ENCODE measurements at places on chromosomes 7 and 10. TPM values are rescaled to one million over a fixed set of nuclear protein-coding genes. Genes with fewer than 3 reads are reported as not detected.

DNA sequence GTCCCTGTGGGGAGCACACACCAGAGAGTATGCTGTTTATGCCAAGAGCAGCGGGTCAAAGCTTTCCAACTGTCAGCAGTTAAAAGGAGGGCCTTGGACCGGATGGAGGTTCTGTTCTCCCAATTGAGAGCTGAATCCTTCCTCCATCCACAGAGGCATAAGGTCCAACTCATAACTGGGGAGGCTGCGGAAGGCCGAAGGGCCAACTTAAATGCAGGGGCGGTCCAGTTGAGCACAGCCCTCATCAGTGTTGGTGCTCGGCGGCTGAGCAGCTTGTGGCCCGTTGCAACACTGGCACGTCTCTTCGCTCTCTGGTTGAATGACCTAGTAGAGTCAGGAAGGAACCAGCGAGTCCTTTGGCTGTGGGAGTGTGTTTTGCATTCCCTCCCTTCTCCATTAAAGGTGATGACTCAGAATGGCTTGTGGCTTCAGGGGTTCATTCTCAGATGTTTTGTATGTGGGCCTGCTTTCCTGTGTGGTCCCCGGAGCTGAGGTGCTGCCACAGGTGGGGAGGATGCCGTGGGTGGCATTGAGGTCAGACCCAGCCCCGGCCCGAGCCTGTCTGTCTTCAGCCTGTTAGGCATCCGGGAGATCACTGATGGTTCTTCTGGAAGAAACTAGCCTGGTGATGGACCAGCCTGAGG is 44.8 kb upstream of the DMBT1 start:
- no peak overlapping the region for H3K4me3 ChIP-seq
- H3K36me3 ChIP-seq: no peaks in the 10 kb centered on the region
- DNase-seq: no peak
- no peak overlapping the region for H3K27ac ChIP-seq
- H3K4me1 ChIP-seq: no peaks in the 10 kb centered on the region
- H3K27me3 ChIP-seq: no peaks in the 10 kb centered on the region

DNA sequence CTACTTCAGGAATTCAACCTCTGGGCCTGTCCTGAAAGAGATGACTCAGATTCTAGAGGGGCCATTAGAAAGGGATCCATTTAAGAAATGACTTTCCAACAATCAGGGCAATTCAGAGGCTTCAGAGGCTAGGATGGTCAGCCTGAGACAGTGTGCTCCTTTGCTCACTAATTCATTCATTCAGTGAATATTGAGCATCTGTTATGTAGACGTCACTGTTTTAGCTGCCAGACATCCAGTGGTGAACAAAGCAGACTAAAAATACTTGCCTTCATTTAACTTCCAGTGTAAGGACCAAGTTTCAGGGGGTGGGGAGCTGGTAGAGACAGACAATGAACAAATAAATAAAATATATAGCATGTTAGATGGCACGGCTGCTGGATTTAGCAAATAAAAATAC is 1.6 kb downstream of the KIAA1217 start:
- peak overlapping the region; percentile 49 for H3K27ac ChIP-seq
- H3K27me3 ChIP-seq: no peaks in the 10 kb centered on the region
- H3K4me3 ChIP-seq: no peak overlapping the region
- peaks cover 9% of the 10 kb centered on the region for H3K4me1 ChIP-seq

ASZ1 gene
- not detected for total RNA-seq

DNA sequence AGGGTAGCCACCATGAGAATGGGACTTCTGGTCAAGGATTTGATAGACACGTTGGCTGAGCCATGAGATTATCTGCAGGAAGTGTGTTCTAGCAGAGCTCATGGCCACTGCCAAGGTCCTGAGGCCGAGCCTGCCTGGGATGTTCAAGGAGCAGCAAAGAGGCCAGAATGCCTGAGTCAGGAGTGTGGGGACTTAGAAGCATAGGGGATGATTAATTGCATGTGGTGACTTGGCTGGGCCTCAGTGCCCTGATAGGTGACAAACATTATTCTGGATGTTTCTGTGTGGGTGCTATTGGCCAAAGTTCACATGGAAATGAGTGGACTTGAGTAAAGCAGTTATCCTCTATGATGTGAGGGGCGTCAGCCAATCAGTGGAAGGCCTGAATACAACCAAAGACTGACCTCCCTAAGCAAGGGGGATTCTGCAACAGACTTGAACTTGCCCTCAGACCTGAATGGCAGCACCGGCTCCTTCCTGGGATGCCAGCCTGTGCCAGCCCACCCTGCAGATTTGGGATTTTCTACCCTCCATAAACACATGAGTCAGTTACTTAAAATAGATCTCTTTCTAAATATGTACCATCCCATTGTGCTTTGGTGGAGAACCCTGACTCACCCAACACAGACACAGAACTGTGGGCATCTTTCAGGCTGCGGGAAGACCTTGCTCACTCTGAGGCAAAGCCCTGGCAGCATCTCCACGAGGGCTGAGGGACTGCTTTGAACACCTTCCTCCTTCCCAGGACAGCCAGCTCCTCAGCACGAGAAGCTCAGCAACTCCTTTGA is 363.9 kb upstream of the MGMT start:
- no peak for DNase-seq
- no peaks in the 10 kb centered on the region for H3K36me3 ChIP-seq
- no peaks in the 10 kb centered on the region for H3K4me1 ChIP-seq
- no peak overlapping the region for H3K27ac ChIP-seq
- H3K4me3 ChIP-seq: no peak overlapping the region
- no peaks in the 10 kb centered on the region for H3K27me3 ChIP-seq

- H3K36me3 ChIP-seq: no peaks in the 10 kb centered on the region
- no peaks in the 10 kb centered on the region for H3K4me1 ChIP-seq
- DNase-seq: no peak
- H3K4me3 ChIP-seq: no peak overlapping the region
- no peaks in the 10 kb centered on the region for H3K27me3 ChIP-seq
Measured at GRCh38 chr7:42628054-42628453, 283.8 kb downstream of the C7orf25 start.

DNA sequence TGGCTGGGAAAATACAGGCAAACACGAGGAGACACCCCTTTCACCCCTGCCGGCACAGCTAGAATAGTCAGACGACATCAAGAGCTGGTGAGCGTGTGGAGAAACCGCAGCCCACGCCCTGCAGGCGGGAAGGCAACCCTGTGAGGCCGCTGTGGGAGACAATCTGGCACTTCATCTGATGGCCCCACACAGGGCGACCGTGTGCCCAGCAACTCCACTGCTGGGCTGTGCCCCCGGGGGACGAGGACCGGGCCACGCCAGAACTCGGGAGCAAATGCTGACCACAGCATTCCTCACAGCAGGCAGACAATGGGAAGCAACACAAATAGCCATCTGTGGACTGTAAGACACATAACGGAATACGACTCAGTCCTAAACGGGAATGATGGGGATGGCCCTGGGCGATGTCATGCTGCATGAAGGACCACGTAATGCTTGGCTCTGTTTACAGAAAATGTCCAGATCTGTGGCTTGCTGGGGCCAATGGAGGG is 58.9 kb downstream of the CFAP46 start:
- no peak for DNase-seq
- H3K4me3 ChIP-seq: no peak overlapping the region
- no peaks in the 10 kb centered on the region for H3K4me1 ChIP-seq

GRCh38 chr10:53314876-53315275 is 542.3 kb upstream of the MBL2 start:
- H3K27ac ChIP-seq: no peak overlapping the region
- no peak overlapping the region for H3K4me3 ChIP-seq
- DNase-seq: no peak
- H3K27me3 ChIP-seq: no peaks in the 10 kb centered on the region

FLNC gene
- 0.21 TPM for total RNA-seq

DNA sequence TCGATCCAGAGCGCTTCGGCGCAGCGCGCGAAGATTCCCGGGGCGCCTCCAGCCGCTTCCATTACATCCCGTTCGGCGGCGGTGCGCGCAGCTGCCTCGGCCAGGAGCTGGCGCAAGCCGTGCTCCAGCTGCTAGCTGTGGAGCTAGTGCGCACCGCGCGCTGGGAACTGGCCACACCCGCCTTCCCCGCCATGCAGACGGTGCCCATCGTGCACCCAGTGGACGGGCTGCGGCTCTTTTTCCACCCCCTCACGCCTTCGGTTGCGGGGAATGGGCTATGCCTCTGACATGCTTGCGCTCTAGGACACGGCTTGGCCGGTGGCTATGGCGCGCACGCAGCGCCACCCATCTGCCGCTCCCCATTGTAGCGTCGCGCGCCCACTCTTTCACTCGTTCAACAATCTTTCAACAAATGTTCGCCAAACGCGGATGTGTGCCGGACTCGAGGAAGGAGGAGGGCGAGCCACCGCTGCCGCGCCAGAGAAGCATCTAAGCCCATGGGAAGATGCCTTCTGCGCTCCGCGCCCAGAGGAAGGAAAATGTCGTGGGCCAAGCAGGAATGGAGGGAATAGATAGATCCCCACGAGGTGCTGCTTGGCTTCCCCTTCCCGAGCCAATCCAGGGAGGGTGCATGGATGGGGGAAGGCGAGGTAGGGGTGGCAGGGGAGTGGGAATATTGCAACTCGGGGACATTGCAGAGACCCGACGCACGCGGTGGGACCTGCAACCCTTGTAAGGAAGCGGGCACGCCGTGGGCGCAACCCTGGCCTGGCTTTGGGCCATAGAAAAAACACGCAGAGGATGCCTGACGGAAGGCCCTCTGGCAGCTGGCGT is 5.1 kb upstream of the CYP26A1 start:
- H3K36me3 ChIP-seq: no peaks in the 10 kb centered on the region
- H3K4me1 ChIP-seq: no peaks in the 10 kb centered on the region
- H3K27ac ChIP-seq: no peak overlapping the region

ECHDC3 gene
- total RNA-seq: 8.5 TPM

MKI67 gene
- 183 TPM for total RNA-seq

CALML3 gene
- total RNA-seq: not detected

- H3K4me3 ChIP-seq: no peak overlapping the region
- DNase-seq: no peak
- no peak overlapping the region for H3K27ac ChIP-seq
- H3K27me3 ChIP-seq: no peaks in the 10 kb centered on the region
Measured at GRCh38 chr10:70668454-70668970, 3.8 kb upstream of the ADAMTS14 start.

DNA sequence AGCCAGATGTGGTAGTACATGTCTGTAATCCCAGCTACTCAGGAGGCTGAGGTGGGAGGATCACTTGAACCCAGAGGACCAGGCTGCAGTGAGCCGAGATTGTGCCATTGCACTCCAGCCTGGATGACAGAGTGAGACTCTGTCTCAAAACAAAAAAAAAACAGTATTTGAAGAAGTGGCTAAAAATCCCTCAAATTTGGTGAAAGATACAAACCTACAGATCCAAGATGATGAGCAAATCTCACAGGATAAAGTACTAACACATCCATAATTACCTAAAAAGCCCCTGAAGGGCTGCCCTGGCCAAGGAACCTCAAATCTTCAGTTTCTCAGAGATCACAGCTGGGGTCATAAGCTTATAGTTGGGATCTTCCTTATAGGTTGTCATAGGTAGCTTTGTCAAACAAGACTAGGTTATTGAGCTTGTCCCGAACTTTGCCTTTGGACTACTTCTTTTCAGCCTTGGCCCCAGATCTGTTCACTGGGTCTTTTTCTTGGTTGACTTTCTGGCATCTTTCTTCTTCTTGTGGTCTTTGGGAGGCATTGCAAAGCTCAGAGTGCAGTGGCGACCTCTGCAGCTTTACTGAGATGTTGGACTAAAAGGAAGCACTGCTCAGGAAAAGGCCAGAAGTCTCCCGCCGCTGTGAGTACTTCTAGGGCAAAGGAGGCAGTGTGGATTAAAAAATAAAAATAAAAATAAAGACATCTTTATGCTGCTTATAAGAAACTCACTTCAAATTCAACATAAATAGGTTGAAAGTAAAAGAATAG is 28.6 kb upstream of the SAR1A start:
- no peak for DNase-seq
- no peak overlapping the region for H3K4me3 ChIP-seq
- no peaks in the 10 kb centered on the region for H3K4me1 ChIP-seq
- H3K27me3 ChIP-seq: no peaks in the 10 kb centered on the region

GRCh38 chr10:68153473-68154210 is 44.4 kb downstream of the MYPN start:
- H3K4me1 ChIP-seq: no peaks in the 10 kb centered on the region
- H3K27ac ChIP-seq: no peak overlapping the region
- no peaks in the 10 kb centered on the region for H3K27me3 ChIP-seq
- no peak for DNase-seq
- H3K36me3 ChIP-seq: no peaks in the 10 kb centered on the region

DNA sequence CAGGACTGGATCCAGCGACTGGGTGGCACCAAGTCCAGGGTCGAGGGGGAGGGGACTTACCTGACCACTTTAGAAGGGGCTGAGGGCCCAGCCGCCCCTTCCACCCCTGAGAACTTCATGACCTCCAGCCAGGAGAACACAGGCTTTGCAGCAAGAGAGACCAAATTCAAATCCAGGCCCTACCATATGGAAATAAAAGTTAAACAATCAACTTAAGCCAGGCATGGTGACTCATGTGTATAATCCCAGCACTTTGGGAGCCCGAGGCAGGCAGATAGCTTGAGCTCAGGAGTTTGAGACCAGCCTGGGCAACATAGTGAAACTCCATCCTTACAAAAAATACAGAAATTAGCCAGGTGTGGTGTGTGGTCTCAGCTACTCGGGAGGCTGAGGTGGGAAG is 61.9 kb downstream of the COL13A1 start:
- no peak overlapping the region for H3K27ac ChIP-seq
- no peaks in the 10 kb centered on the region for H3K4me1 ChIP-seq
- no peak overlapping the region for H3K4me3 ChIP-seq
- H3K36me3 ChIP-seq: no peaks in the 10 kb centered on the region

DNA sequence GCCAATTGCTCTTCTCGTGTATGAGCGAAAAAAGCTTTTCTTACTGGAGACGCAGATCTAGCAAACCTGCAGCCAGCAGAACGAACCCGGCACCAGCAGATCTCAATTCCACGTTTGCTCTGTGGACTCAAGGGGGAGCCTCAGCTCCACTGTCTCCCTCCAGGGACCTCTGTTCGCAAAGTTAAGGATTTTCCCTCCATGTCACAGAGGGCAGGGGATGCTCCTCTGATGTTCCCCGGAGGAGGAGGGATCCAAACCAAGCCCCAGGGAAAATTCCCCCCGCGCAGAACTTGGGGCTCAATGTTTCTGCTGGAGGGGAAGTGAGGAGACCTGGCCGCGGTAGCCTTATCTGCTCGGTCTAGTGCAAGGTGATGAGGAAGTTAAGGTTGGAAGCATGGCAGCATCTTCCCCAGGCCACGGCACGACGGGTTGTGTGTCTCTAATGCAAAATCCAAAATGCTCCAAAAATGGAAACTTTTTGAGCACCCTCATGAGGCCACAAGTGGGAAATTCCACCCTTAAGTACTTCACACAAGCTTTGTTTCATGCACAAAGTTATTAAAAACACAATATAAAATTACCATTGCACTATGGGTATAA is 9.0 kb downstream of the IQCE start:
- peaks cover 23% of the 10 kb centered on the region for H3K4me1 ChIP-seq
- H3K4me3 ChIP-seq: 0 out of 2 replicates have a peak overlapping the region, but pooled peaks have one; percentile 54
- no peaks in the 10 kb centered on the region for H3K27me3 ChIP-seq
- no peaks in the 10 kb centered on the region for H3K36me3 ChIP-seq
- H3K27ac ChIP-seq: no peak overlapping the region
- no peak for DNase-seq

TAS2R39 gene
- not detected for total RNA-seq

- H3K4me3 ChIP-seq: no peak overlapping the region
- DNase-seq: peak; percentile 27
- no peaks in the 10 kb centered on the region for H3K36me3 ChIP-seq
- H3K4me1 ChIP-seq: no peaks in the 10 kb centered on the region
Measured at GRCh38 chr7:112056409-112056808, 149.8 kb downstream of the DOCK4 start.

GRCh38 chr10:128934492-128934891 is 532.5 kb upstream of the MGMT start:
- H3K27ac ChIP-seq: no peak overlapping the region
- no peak overlapping the region for H3K4me3 ChIP-seq
- H3K36me3 ChIP-seq: no peaks in the 10 kb centered on the region
- no peaks in the 10 kb centered on the region for H3K27me3 ChIP-seq

- H3K27ac ChIP-seq: no peak overlapping the region
- H3K36me3 ChIP-seq: no peaks in the 10 kb centered on the region
- no peaks in the 10 kb centered on the region for H3K4me1 ChIP-seq
- no peak for DNase-seq
Measured at GRCh38 chr10:58918887-58919286, 257.6 kb upstream of the PHYHIPL start.

Measured in GM12878 (cell line).